ENCODE measurements at places on chromosomes 11 and 22.

DNA sequence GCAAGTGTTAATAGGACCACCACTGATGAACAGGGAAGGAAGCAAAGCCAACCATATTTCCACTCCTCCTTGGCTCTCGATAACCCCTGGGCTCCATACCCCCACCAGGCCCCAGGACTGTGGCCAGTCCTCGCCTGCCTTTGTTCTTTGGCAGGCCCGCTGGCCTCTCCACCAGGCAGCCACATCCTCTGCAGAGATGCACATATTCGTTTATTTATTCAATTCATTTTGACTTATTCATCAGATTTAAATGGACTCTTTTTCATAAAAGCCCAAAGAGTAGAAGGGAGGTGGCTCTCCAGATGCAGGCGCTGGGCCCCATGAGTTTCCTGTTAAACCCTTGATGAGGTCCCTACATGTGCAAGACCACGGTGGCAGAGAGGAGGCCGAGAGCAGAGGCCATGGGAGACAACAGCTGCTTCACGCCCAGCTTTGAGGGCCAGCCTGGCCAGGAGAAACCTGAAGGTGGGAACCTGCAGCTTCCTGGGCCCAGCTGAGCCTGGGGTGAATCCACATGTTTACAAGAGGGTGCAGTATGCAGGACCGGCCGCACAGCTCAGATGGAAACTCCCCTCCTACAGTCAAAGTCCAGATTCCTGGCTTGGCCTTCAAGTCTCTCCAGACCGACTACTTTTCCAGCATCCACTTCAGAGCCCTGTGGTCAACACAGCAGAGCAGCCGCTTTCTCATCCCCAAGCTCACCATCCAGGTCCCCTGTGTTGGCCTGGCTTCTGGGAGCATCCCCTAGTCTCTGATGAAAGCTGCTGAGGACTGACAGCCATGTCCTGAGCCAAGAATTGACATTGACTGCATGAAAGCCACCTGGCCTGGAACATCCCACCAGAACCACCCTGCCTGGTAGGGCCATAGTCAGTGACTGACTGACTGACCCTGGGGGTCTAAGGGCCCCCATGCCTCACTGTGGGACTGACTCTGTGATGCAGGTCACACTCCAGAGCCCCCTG lies 39.7 kb upstream of the CCND1 start:
- DNase-seq, result no peak

GRCh38 chr11:64444838-64445441 lies 86.0 kb downstream of the RPS6KA4 start:
- no peak for DNase-seq

DNA sequence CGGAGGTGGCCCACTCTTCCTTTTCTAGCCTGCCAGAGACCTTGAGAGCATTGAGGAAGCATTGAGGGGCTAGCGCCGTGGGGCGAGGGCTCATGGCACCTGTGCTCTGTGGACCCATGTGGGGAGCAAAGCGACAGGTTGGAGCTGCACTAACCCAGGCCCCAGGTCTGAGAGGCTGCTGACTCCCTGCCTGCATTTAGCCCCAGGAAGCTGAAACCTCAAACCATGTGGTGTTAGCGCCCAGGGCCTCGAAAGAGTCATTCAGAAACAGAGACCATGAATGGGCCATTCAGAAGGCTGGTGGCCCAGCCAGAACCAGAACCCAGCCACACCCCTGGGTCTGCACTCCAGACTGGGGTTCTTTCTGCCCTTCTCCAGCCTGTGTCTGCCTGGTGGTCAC lies 88.6 kb downstream of the BCR start:
- no peak for DNase-seq

DNA sequence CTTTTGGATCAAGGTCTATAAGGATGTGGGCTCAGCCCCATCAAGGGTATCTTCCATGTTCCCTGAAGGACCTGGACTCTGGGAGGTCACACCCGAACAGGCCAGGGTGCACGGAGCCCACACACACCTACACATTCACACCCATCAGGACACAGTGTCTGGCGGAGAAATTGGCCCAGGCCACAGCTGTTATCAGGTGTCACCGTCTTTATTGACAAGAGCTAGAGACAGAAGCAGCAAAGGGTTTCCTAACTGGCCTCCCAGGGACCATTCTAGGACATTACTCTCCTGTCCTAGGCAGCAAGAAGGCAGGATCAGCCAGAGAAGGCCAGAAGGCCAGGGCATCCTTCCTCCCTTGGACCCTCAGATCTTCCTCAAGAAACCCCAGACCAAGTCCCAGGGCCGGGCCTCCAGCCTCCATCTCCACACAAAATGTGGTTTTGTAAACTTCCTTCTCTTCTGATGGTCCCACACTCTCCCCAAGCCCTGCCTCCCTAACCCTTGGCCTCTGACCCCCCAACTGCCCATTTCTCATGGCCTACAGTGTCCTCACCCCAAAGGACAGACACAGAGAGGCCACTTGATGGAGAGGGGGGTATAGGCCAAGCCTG lies 8.1 kb downstream of the SSTR3 start:
- DNase-seq, result no peak

DNA sequence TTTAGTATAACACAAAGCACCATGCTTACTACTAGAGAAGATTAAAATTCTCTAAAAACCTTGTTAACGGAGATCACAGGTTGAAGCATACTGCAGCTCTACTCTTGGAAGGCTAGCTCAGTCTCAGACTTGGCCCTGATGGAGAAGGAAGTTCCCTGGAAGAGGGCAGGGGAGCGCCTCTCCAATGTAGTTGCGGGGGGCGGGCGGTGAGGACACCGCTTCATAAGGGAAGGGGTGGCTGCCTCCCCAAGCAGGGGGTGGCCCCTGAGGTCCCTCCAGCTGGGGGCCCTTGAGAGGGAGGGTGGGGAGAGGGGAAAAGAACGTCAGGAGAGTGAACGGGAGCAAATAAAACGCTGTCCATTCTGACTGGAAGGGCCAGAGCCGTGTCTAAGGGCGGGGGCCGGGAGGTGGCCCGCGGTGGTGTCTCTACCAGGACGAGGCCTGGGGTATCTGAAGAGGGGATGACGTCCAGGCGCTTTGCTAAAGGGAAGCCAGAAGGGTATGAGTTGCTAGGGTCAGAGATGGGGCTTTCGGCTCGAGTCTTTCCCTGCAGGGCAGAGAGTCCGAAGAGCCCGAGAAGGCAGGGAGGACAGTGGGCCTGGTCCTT lies 553 bp upstream of the USP47 start:
- peak; percentile 59 for DNase-seq

DNA sequence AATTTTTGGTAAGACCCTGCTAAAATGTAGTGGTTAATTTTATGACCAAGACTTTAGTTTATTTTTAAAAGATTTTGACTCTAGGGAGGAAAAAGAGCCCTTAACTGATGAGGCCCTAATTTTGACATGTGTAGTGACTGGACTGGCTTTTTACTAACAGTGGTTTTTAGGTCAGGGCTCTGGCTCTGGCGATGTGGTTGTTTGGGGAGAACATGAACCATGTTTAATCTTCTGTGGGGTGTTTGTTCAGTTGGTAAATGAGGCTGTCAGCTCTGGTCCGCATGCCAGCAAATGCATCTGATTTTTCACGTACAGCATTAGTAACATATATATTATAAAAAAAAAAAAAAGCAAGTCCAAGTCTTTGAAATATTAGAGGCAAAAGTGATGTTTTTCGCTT lies 104.3 kb downstream of the EXT2 start:
- no peak for DNase-seq

Data from anterior cingulate cortex (tissue), 58 donors.